Right renal cortex interstitium (tissue), 3 donors: ENCODE measurements at places on chromosomes 4 and X. TPM values are rescaled to one million over a fixed set of nuclear protein-coding genes. Genes with fewer than 3 reads are reported as not detected.

GRCh38 chr4:80096175-80096850 is 23.3 kb upstream of the ANTXR2 start:
- DNase-seq = no peak

UGT2A1 gene
- polyA plus RNA-seq = 3.3 TPM

GJB1 gene
- 54.0 TPM for polyA plus RNA-seq

CENPVL3 gene
- 1.7 TPM for polyA plus RNA-seq

GRCh38 chrX:71996136-71996535 is 85.5 kb downstream of the NHSL2 start:
- no peak for DNase-seq

- DNase-seq = no peak
These were observed 69.9 kb downstream of the CPE start for GRCh38 chr4:165448700-165449099.

DNA sequence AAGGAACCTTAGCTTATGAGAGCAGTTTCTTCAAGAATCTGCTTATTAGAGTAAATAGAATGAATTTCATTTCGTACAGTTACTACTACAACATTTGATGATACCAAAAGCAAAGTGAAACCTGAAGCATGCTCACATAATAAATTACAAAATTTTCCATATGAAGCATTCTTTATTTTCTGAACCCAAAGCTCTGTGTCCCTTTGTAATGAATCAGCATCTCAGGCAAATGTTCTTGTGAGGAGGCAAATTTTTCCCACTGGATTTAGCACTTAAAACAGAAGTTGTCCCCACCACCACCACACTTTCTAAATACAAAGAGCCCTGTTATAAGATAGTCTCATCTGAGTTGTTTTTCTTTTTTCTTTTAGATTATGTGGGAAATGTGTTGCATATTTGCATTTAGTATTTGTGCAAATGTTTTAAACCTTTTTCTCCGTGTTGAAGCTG is 70.7 kb upstream of the NFKB1 start:
- DNase-seq = no peak

DNA sequence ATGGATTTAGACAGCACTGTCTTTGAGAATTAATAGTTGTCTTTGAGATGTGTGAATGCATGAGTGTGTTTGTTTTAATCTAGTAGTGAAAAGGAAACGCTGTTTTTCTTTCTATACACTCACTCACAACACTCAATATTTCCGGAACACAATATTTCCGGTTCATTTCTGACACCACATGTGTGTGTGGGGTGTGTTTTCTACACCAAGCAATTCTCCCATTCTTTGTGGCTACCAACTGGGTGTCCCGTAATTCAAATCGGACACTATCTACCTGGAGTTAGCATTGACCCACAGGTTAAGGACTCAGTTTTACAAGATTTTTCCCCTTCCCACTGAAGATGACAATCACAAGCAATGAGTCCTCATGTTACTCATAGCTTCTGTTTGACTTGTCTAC is 113.9 kb downstream of the SNCA start:
- DNase-seq = no peak

- DNase-seq = no peak
These were observed 63.8 kb upstream of the NOCT start for GRCh38 chr4:138951764-138952163.

- no peak for DNase-seq
These were observed 28.4 kb upstream of the NDST3 start for GRCh38 chr4:118005883-118006282.

AP1AR gene
- 42.7 TPM for polyA plus RNA-seq

ARHGAP6 gene
- polyA plus RNA-seq = 15.4 TPM

GRCh38 chr4:123616951-123617461 is 220.4 kb downstream of the SPRY1 start:
- DNase-seq = peak; percentile 68

GRCh38 chr4:99408346-99408745 is 26.8 kb downstream of the ADH7 start:
- DNase-seq = no peak

GRCh38 chrX:4830880-4831557 is 1117.6 kb upstream of the PRKX start:
- no peak for DNase-seq

DNA sequence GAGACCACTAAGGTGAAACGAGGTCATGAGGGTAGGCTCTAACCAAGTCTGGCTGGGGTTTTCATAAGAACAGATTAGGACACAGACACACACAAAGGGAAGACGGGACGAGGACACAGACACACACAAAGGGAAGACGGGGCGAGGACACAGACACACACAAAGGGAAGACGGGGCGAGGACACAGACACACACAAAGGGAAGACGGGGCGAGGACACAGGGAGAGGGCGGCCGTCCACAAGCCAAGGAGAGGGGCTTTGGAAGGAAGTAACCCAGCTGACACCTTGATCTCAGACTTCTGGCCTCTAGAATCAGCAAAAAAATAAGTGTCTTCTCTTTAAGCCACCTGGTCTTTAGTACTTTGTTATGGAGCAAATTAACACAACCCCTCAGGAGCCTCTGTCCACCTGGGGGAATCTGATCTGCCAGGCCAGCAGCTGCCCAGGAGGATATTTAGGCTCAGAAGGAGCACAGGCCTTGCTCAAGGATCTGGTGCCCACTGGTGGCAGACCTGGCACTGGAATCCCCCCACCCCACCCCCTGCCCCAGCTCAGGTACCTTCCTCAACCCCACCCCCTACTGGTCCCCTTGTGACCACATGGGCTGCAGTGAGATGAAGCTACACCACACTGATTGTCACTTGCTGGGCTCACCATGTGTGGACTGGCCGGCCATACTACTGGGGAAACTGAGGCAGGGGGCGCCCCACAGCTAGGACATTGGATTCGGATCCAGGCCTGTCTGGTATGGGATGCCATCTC is 2.8 kb downstream of the ABLIM2 start:
- no peak for DNase-seq

DNA sequence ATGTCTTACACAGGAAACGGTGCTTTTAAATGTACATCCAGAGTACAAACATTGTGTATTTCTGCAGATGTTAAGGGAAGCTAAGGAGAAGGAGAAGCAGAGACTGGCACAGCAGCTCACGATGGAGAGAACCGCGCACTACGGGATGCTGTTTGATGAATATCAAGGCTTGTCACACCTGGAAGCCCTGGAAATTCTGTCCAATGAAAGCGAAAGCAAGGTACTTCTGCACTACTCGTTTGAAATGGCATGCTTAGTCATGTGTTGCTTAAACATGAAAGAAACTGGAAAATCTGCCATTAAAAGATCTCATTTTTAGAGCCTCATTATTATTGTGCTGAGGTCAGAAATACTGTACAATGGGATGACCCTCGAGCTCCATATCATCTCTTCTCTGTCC is 47.2 kb downstream of the FAM114A1 start:
- no peak for DNase-seq

DNA sequence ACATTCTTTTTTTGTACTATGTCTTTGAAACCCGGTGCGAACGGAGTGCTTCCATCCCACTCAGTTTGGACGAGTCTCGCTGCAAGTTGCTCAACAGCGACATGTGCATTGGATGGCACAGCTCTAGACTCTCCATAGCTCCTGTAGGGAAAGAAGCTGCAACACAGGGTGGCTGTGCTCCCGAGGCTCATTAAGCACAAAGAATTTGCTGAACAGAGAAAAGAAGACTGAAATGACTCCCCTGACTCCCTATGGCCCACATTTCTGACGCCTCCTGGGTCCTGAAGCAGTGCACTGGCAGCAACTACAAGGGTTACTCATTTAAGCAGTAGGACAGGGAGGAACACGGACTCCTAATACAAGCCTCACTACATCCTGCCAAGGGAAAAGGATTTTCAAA is 127.4 kb downstream of the SH3RF1 start:
- DNase-seq = no peak

OPHN1 gene
- polyA plus RNA-seq = 8.0 TPM

DNA sequence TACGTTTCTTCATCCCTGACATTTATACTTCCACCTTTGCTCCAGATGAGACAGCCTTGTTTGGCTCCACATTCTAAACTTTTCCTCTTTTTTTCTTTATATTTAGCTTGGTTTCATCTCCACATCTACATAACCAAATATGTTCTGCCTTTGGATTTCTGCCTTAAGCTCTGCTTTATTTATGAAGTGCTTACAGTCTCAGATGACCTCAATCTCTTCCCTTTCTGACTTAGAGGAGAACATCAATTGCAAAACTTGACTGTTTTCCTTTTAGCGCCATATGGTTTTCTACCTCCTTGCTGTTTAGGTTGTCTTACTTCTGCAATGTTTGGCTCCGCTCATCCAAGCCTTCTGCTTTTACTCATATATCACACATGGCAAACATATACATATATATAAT is 7.5 kb downstream of the ASB5 start:
- no peak for DNase-seq

- no peak for DNase-seq
These were observed 95.5 kb downstream of the ZNF827 start for GRCh38 chr4:145843148-145843547.

- DNase-seq = no peak
These were observed 75.5 kb downstream of the NYX start for GRCh38 chrX:41522671-41523070.

DNA sequence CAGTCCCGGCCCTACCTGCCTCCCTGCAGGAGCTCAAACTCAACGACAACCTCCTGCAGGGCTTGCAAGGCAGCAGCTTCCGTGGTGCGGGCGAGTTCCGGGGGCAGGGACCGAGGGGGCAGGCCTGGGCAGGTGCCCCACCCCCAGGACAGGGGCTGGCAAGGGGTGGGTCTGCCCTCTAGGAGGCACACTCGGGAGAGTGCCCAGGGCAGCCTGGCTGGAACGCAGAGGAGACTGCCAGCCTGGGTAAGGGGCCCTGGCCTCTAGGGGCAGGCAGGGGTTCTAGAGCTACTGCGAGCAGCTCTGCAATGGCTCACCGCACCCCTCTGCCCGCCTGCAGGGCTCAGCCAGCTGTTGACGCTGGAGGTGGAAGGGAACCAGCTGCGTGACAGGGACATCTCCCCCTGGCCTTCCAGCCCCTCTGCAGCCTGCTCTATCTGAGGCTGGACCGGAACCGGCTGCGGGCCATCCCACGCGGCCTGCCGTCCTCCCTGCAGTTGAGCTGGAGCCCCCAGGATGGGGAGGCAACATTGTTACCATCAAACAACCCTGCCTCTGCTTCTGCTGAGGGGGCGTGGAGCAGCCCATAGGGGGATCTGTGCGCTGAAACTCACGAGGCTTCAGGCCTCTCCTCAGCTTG is 12.1 kb upstream of the HAUS7 start:
- DNase-seq = no peak

DNA sequence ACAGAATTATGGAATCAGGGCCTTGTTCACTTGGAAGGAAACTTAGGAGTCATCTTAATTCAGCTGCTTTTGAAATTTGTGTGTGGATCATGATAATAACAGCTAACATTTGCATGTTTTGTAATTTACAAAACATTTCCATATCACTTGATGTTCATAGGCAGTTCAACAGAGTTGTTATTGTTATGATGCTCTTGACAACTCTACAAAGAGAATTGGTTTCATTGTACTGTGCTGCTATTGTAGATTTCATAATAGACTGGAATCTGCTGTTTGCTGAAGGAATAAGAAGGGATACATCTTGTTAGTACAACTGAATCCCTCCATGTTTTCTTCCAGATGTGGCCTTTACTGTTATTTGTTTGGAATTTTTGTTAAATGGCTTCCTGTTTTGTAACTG is 83.5 kb downstream of the CNKSR2 start:
- no peak for DNase-seq

- no peak for DNase-seq
These were observed 33.4 kb downstream of the FRG1 start for GRCh38 chr4:189974056-189974455.
